Suppressor macrophage treated with lipopolysaccharide for 1 hour (primary cell): ENCODE measurements at places on chromosomes 7 and 10.
A peak's percentile ranks its signal among the peaks of the same experiment; 100 is the strongest.

- DNase-seq: peak; percentile 53
Measured at GRCh38 chr7:115145512-115145911, 223.6 kb downstream of the MDFIC start.

- DNase-seq: no peak
Measured at GRCh38 chr10:71517298-71518169, 120.8 kb downstream of the CDH23 start.

- DNase-seq: peak; percentile 76
Measured at GRCh38 chr7:50335795-50336754, 31.6 kb downstream of the IKZF1 start.

- DNase-seq: no peak
Measured at GRCh38 chr7:8305104-8305503, 43.1 kb upstream of the ICA1 start.

- no peak for DNase-seq
Measured at GRCh38 chr10:112002206-112002605, 181.4 kb downstream of the GPAM start.

DNA sequence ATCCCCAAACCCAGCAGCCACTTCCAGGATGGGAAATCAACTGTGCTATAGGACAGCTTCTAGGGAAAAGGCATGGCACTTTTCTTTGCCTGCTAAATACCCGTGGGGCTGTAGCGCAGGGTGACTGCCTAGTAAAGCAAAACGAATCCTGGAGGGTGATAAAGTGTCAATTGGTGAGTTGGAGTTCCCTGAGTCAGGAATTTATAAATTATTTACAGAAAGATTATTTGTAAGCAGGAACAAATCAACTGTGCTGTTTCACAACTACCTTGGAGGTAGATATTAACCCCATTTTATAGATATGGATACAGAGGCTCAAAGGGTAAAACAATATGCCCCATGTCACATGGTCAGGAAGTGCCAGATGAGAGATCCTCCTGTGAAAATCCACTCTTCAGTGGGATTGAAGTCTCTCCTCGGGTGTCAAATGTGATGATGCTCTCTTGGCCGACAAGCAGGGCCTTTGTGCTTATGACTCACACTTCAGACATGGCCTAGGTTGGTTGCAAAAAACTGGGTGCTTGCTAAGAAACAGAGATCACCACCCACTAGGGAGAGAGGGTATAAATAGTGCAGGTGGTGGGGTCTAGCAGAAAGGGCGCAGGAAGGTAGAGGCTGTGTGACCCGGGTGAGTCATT lies 383.2 kb upstream of the ZMIZ1 start:
- no peak for DNase-seq
